ENCODE measurements at places on chromosomes 3 and 15.
A peak's percentile ranks its signal among the peaks of the same experiment; 100 is the strongest.

- DNase-seq, result no peak
These were observed 233.2 kb downstream of the ZBBX start for GRCh38 chr3:167146911-167147310.

DNA sequence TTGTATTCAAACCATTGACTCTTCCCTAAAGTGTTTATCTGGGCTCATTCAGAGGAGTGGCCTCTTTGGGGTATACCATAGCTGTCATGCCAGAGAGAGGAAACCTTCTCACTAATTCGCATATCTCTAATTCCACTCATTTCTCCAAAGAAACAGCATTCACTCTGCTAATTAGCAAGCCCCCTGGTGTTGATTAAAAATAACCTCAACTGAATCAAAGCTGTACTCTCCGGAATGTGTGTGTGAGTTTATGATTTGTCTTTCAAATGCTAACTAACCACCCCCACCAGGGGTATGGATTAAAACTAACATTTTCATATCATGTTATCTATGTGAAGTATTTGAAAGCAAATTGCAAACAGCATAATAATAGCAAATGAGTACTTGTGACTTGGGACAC, 45.5 kb downstream of the PAQR5 start:
- DNase-seq, result no peak

- DNase-seq, result no peak
These were observed 569 bp downstream of the TMEM266 start for GRCh38 chr15:76060118-76060989.

GRCh38 chr3:71528816-71529215, 54.7 kb downstream of the FOXP1 start:
- DNase-seq, result no peak

DNA sequence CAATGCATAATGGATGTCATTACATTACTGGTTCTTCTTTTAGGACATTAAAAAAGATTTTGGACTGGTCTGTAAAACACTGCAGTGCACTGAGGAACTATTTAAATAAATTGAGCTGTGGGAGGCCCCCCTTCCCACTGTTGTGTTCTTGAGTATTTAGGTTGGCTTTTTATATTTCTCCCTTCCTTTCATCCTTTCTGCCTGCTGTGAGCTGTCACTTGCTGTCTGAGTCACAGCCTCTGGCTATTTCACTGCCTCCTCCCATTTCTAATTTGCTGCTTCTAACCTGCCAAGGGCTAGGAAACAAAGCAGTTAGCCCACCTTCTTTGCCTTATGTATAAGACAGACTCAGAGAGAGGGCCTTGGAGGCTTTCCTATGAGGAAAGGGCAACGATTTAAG, 89.0 kb upstream of the FNDC3B start:
- peak; percentile 91 for DNase-seq

DNA sequence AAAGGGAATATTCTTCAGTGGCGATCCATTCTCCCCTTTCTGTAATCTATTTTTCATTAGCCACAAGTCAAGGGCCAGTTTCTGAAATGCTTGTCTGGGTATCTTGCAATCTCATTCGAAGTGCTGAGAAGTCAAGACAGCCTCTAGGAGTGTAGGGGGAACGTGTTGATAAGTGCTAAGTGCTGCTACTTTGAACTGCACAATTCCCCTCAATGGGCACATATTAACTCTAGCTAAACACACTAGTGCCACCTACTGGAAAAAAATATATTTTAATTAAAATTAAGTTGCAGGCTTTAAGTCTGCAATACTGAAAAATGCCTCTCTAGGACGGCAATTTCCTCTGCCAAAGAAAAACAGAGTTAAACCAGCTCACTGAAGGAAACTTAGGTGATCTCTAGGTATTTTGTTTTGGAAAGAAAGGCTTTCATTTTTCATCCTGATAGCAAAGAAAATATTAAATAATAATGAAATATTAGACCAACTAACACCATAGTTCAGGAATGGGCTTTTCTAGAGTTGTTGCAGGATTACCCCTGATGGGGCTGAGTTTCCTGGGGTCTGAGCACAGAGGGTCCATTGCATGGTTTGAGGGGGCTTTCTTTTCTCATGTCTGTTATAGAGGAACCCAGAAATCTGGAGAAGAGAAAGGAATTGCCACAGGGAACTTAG, 181.9 kb upstream of the KBTBD8 start:
- DNase-seq, result no peak

GRCh38 chr15:36814708-36815107, 235.3 kb downstream of the CDIN1 start:
- DNase-seq, result no peak
